ENCODE measurements at places on chromosomes 2 and 18. TPM values are rescaled to one million over a fixed set of nuclear protein-coding genes. Genes with fewer than 3 reads are reported as not detected.

DNA sequence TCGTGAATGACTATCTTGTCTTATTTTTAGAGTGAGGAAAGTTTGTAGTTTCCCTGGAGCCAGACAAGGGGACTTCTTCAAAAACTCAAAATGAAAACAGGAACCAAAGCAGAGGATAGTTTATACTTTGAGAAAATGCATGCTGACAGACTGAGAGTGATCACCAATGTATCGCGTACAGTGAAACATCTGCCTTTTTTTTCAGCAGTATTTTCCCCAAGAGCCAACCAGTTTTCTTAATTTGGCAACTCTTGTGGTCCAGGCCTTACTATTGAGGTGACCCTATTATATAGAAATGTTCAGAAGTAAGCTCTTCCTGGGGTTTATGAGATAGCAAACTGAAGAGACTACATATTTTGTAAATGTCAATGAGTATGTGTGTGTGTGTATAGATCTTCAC lies 153.7 kb upstream of the VRK2 start:
- no peak overlapping the region for H3K27ac ChIP-seq
- DNase-seq, result no peak
- peaks cover 17% of the 10 kb centered on the region for H3K4me1 ChIP-seq
- H3K4me3 ChIP-seq, result no peak overlapping the region

DNA sequence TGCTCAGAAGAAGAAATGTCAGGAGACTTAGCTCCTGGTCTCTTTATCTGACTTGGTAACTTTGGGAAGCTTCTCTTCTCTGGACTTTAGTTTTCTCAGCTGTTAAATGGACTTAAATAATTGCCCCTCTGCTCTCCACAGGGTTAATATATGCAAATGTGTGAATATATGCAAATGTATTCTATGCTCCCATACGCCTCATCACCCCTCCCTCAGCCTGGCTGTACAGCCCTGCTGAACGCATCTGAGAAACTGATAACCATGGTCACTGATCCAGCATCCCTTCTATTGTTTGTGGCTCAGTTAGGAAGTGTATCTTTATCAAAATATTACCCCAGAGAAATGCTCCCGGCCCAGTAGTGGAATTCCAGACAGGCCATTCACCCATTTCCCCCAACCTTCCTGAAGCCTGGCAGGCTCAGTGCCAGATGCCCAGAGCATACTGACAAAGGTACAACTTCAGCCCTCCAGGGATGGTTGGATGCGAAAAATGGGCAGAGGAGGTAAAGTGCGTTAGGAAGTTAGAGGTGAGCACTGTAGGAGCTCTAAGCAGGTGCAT lies 103.4 kb downstream of the DYSF start:
- DNase-seq, result no peak
- H3K27ac ChIP-seq, result no peak overlapping the region
- H3K27me3 ChIP-seq, result no peaks in the 10 kb centered on the region

DNA sequence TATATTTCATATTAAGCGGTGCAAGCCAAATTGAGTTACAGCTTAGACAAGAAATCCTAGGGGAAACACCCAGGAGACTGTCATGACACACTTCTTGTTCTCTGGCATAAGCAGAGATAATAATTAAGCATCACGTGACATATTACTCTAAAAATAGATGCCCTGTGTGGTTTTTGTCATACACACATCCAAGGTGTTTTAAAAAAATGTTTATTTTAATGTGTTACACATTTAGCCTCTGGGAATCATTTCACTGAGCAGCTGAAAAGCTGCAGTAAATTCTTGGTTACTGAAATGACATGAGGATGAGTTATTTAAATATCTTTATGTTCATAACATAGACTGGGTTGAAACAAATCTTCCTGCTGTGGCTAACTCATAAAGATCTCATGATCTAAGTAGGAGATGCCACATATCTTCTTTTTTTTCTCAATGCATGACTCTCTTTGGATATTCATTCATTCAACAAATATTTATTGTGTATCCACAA lies 38.0 kb upstream of the ERMN start:
- H3K4me3 ChIP-seq, result no peak overlapping the region
- DNase-seq, result peak; percentile 62
- no peaks in the 10 kb centered on the region for H3K36me3 ChIP-seq
- H3K4me1 ChIP-seq, result peaks cover 22% of the 10 kb centered on the region

- no peak overlapping the region for H3K27ac ChIP-seq
- H3K4me1 ChIP-seq, result no peaks in the 10 kb centered on the region
Observed at GRCh38 chr18:40555914-40556313, 1399.1 kb upstream of the PIK3C3 start.

DNA sequence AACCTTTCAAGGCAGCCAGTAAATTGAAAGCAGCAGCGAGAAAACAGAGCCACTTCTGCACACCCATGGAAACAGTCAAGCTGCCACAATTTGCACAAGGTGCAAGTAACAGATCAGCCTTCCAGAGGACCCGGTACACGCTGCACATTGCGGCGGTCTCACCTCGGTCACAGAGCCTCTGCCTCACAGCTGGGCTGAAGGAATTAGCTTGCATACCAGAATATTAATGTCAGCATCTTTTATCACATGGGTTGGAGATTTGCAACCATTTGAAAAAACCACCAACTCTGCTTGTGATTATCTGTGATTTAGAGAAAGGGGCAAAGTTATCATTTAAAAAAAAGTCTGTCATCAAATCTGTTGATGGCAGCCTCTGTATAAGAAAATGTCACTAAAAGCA lies 330.5 kb upstream of the TCF4 start:
- H3K27ac ChIP-seq, result no peak overlapping the region
- H3K27me3 ChIP-seq, result no peaks in the 10 kb centered on the region
- peaks cover 10% of the 10 kb centered on the region for H3K4me1 ChIP-seq
- peak; percentile 61 for DNase-seq

The HOXD3 gene
- total RNA-seq, result 5.2 TPM

Data from GM23248 (cell line).